ENCODE measurements at places on chromosomes 3 and 15.

DNA sequence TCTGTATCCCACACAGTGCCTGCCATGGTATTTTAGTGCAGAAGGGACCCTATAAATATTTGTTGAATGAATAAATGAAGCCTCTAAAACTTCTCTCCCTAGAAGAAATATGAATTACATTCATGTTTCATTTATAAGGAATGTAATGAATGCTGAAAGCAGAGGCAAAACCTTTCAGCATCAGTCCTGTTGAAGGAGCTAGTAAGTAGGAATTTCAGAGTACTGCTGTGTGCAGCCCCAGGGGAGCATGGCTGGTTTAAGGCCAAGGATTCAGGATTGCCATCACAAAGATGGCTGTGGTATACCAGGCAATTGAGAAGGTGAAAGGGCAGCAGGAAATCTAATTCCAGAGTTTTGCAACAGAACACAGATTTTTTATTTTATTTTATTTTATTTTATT, 1131.4 kb downstream of the IGSF11 start:
- peak; percentile 2 for DNase-seq

GRCh38 chr3:188746291-188746783, 425.4 kb upstream of the TPRG1 start:
- DNase-seq = peak; percentile 44

DNA sequence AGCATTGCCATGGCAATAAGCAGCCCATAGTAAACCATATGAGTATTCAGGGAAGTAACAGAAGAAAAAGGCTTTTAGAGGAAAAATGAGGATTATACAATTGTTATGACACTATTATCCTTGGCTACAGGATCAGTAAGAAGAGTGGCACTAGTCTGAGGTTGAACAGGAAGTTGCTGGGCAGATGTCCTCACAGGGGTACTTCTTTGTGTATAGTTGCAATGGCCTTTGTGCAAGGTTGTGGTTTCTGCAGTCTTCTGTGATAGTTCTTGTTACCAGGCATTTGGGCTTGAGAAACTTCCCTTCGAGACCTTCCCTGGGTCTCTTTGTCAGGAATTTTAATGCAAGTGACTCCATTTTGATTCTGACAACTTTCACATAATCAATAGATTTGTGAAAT, 100.6 kb upstream of the ATP11B start:
- DNase-seq = no peak

- no peak for DNase-seq
Measured at GRCh38 chr3:126557415-126557745, 1.4 kb downstream of the C3orf22 start.

DNA sequence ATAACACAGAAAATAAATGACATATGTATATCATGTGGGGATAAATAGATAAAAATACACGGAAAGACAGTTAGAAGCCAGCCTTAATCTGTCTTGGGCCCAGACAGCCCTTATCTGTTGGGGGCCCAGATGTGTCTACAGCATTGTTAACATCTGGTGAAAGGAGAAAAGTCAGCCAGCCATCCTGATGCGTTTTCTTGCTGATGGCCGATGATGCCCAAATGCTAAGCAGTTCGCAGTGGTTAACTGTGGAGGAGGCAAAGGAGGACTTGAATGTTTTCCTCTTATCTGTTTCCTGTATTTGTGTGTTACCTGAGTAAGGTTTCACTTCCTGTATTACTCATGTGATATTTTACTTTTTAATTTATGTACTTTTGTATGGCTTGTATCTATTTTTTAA, 46.2 kb downstream of the NOX5 start:
- no peak for DNase-seq

DNA sequence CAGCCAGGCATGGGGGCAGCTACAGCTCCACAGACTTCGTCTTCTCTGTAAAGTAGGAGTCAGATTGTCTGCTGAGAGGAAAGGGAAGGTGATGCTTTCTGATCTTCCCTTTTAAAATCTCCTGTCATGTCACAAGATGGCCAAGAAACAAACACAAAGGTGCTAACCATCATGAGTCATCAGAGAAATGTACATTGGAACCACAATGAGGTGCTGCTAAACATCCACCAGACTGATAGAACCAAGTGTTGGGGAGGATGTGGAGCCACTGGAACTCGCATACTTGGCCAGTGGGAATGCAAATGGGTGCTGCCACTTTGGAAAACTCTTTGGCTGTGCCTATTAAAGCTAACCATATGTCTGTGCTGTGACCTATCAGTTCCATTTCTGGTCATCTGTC, 268.8 kb downstream of the SLCO3A1 start:
- DNase-seq = no peak

- DNase-seq = peak; percentile 26
Measured at GRCh38 chr3:69439643-69440270, 53.9 kb upstream of the FRMD4B start.

DNA sequence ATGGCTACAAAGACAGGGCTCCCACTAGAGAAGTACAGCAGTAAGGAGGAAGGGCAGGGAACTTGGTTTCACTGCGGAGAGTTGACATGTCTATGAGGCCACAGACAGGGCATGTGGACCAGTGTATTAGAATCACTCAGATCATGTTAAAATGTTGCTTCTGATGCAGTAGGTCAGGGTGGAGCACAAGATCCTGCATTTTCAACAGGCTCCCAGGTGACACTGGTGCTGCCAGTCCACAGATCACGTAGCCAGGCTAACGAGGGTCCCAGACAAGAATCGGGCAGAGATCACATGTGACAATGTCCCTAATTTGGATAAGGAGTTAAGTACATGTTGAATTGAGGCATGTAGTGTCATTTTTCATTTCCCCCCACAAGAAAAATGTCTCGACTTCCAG, 73.6 kb downstream of the SPSB4 start:
- DNase-seq = no peak

DNA sequence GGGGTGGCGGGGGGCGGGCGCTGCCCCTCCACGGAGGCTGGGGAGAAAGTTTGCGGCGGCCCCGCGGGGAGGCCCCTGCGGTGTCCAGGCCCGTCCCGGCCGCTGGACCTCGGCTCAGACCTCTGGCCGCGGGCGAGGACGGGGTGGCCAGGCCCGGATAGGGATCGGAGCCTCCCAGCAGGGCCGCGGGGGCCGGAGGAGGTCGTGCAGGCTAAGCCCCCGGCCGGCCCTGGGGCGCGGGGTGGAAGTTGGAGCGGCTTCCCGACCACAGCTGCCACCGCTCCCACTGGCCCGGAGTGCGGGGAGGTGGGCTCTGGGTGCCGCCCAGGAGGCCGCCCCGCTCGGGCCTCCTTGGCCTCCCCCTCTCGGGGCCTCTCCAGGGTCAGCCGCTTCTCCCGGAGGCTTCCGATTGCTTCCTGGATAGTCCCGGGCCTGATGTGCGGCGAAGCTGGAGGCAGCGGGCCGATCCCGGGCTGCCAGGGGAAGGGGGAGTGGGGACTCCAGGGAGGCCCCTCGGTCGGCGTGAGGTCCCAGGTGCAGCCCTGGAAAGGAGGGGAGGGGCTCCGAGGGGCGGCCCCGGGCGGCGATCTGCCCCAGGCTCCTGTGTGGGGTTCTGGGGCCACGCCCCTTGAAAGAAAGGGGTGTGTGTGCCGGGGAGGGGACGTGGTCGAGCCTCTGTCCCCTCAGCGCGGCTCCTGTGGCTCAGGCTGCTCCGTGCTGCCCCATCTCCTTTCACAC, 907 bp downstream of the PLXNA1 start:
- peak; percentile 31 for DNase-seq

Data from amniotic epithelial cell (primary cell).